ENCODE measurements at places on chromosomes 12 and 14. TPM values are rescaled to one million over a fixed set of nuclear protein-coding genes. Genes with fewer than 3 reads are reported as not detected.

- DNase-seq: no peak
These were observed 11.8 kb upstream of the RCOR1 start for GRCh38 chr14:102580550-102581110.

DNA sequence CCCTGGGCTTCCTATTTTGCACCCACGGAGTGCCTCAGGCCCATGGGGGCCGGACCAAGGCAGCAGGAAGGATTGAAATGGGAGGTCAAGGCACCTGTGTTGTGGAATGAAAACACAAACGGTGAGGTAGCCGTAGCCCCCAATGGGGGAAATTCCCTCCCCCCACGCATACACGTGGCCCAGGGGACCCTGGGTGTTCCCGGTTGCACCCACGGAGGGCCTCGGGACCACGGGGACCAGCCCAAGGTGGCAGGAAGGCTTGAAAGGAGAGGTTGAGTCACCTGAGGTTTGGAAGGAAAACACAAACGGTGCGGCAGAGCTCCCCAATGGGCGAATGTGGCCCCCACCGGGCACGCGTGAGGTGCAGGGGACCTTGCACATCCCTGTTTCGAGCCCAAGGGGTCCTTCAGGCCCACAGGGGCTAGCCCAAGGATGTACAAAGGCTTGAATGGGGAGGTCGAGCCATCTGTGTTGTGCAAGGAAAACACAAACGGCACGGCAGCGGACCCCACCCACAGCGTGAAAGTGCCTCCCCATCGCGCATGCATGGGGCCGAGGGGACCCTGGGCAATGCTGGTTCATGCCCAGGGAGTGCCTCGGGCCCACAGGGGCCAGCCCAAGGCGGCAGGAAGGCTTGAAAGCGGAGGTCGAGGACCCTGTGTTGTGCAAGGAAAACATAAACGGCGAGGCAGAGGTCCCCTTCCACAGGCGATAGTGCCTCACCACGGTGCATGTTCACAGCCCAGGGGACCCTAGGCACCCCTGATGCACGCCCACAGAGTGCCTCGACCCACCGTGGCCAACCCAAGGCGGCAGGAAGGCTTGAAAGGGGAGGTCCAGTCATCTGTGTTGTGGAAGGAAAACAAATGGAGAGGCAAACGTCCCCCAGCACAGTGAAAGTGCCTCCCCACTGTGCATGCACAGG is 376.7 kb downstream of the ALG10 start:
- DNase-seq: no peak

DNA sequence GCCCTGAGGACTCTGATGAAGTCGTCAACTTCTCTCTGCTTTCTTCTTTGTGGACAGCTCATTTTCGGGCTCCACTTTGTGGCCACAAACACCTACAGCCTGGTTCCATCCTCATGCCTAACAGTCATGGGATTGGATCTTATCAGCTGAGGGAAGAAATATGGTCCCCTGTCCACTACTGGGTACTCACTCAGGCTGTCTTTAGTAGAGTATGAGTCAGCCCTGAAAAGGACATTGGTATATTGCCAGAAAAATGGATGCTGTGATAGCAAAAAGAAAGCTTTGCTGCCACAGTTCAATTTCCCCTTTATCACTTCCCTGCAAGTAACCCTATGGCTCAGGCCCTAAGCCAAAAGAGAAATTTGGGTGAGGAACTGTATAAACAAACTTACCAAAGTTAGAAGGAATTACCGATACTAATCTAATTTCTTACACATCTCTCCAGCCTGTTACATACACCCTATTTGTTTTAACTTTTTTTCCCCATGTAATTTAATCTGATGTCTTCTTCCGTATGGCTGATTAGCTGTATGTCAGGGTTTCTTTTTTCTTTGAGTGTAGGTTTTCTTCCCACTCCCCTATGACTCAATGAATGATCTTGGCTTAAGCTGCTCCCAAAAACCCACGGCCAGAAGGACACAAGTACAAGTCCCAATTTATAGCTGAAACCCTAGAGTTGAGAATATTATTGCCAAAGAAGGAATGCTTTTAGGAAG is 29.1 kb downstream of the MTHFD1 start:
- no peak for DNase-seq

GRCh38 chr14:32702562-32702961 is 236.1 kb upstream of the NPAS3 start:
- DNase-seq: no peak

GRCh38 chr14:99687284-99688209 is 3.4 kb downstream of the CYP46A1 start:
- no peak for DNase-seq

- no peak for DNase-seq
These were observed 536 bp downstream of the TM7SF3 start for GRCh38 chr12:27013611-27014084.

GRCh38 chr12:123106640-123107359 is 44.1 kb downstream of the PITPNM2 start:
- no peak for DNase-seq

GRCh38 chr14:105015242-105015641 is 5.6 kb downstream of the CDCA4 start:
- no peak for DNase-seq

GRCh38 chr12:89414851-89415250 is 62.5 kb upstream of the DUSP6 start:
- DNase-seq: no peak

DNA sequence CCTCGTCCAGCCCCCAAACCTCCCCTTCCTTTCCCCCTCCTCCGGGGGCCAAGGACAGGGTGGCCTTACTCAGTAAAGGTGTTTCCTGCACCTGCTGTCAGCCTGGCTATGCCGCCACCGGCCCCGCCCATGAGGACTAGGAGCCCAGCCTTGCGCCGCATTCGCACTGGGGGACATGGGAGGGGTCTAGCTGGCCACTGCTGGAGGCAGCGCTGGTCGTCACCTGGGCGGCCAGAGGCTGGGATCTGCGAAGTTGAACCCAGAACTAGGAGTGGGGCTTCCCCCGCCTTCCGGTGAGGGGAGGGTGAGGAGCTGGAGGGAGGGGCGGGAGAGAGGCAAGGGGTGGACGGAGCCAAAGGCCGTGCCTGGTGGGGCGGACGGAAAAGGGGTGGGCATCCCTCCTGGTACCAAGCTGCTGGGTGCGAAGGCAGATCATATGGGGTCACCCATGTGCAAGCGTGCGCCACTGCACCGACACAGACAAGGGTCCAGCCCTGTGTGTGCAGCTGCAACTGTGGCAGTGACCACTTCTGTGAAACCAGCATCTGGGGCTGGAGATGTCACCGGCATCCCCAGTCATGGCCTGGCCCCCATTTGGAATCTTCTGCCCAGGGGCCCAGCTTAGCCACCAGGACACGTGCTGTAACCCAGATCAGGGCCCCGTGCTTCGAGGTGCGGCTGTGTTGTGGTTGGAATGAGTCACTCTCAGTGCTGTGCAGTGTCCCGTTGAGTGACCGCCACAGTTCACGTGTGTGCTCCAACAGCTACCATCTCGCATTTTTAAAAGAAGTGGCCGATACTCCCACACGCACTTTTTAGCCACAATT is 8.5 kb downstream of the AMN start:
- DNase-seq: peak; percentile 45

DNA sequence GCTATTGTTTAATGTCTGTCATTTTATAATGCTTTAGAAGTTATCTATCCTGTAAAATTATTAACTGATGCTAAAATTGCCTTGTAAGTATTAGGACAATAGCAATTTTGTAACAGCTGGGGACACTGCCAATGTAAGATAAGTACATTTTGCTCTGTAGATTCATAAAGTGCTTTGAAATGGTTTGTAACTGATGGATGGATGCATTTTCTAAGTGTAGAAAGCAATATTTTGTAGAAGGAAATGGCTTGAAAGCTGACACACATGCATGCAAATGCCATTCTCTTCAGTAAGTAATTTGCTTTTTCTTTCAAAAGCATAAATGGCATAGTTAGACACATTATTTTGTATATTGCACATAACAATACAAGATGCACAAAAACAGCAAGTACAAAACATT is 129.8 kb downstream of the FOXG1 start:
- DNase-seq: no peak

DNA sequence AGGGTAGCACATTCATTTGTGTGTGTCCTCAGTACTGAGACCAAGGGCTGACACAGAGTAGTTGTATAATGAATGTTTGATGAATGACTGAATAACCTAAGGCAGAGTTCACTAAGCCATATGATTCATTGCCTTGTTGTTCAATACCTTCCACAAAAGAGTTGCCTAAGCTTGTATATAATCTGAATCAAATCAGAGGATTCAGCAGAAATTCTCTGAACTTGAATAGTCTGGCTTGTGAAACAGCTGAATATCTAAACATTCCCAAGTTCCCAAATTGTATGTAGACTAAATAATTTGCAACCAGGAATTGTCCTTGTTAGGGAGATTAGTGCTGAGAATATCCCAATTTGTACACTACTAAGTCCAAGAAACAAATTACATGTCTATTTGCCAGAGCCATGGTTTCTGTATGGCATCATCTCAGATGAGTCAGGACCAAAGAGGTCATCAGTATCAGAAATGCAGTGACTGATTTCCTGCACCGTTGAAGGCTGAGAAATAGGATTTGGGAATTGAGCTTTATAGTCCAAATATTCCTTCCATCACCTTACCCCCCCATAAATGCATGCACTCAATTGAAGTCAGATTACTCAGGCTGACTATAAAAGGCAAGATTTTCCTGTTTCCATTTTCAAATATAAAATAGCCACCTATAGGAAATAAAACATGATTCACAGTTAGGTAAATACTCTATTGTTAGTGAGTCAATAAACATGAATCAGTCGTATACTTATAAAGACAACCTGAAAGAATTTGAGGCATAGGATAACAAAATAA is 168.7 kb downstream of the PHLDA1 start:
- peak; percentile 45 for DNase-seq

GRCh38 chr12:66662179-66662578 is 16.7 kb downstream of the GRIP1 start:
- no peak for DNase-seq

- DNase-seq: no peak
These were observed 248.9 kb upstream of the TMEM132C start for GRCh38 chr12:128018067-128018466.

DNA sequence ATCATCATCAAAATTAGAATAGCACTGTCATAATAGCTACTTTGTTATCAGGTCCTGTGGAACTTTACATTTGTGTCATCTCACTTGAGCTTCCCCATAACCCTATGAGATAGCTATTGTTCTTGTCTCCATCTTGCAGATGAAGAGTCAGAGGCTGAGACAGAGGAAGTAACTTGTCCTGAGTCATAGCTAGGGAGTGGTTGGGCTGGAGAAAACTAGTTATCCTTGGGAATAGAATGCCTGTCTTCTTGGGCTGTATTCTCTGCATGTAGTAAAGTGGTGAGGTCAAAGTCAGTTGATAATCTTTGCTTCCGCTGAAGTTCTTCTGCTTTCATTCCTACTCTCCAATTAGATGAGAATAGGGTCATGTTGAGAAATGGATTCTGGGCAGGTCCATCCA is 117.0 kb downstream of the SMOC1 start:
- peak; percentile 45 for DNase-seq

DNA sequence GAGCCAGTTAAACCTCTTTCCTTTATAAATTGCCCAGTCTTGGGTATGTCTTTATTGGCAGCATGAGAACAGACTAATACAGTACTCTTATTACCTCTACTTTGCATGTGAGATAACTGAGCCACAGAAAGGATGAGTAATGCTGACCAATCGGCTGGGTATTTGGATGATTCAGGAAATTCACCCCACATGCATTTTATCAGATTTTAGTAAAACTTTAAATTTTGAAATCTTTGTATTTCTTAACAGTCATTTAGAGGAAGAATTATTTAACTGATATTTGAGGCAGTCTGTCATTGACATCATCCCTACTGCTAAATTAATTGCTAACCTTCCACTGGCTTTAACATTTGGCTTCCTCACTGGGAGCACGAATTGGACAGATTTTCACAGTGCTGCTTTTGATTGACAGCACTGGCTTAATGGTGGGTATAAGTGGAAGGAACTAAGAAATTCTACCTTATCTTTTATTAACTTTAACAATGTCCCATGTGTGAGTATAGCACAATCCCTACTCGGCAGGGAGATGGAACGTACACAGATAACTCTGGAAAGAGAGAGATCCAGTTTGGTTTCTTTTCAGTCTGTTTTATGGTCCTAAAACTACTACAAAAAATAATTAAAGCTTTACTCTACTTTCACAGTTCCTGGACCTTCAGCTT is 261.0 kb downstream of the DACT1 start:
- DNase-seq: peak; percentile 76

GRCh38 chr12:131441638-131442336 is 269.1 kb upstream of the SFSWAP start:
- no peak for DNase-seq

GRCh38 chr14:72715850-72716228 is 178.1 kb downstream of the DPF3 start:
- DNase-seq: no peak

GRCh38 chr14:99481745-99482099 is 513 bp downstream of the CCNK start:
- DNase-seq: no peak

DNA sequence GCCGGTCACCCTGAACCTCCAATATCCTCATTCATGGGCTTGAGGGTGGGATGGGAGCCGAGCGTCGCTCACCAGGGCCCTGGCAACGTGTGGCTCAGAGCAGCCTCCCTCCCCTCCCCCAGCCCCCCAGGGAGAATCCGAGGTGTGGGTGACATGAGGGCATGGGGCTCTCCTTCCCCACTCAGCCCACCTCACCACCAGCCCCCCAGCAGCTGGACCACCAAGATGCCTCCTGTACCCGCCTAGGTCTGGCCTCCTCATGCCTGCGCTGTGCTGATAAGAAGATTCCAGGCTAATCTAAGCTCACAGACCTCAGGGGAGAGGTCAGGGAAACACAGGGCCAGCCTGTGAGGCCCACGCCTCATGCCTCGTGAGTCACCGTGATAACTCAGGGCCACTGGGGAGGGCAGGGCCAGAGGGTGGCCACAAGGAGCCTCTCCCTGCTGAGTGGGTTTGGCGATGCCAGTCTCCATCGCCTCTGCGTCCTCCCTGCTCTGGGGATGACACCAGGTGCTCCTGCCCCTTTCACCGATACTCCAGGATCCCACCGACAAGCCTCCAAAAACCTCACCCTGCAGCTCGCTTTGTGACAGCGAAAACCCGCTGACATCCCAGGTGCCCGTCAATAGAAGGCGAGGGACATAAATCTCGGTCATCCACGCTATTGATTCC is 56.9 kb downstream of the TESC start:
- no peak for DNase-seq

The ITGB7 gene
- 0.75 TPM for total RNA-seq

The DPPA3 gene
- not detected for total RNA-seq

The RNASE1 gene
- total RNA-seq: not detected

The INHBC gene
- total RNA-seq: not detected

The TTC7B gene
- total RNA-seq: 69.5 TPM

The TOMM20L gene
- total RNA-seq: not detected

The TPPP2 gene
- not detected for total RNA-seq

The ADGRD1 gene
- total RNA-seq: not detected

The TRPV4 gene
- total RNA-seq: 0.75 TPM
